Upper lobe of right lung (tissue), 1 donor: ENCODE measurements at places on chromosomes 7 and 10.
A peak's percentile ranks its signal among the peaks of the same experiment; 100 is the strongest.

DNA sequence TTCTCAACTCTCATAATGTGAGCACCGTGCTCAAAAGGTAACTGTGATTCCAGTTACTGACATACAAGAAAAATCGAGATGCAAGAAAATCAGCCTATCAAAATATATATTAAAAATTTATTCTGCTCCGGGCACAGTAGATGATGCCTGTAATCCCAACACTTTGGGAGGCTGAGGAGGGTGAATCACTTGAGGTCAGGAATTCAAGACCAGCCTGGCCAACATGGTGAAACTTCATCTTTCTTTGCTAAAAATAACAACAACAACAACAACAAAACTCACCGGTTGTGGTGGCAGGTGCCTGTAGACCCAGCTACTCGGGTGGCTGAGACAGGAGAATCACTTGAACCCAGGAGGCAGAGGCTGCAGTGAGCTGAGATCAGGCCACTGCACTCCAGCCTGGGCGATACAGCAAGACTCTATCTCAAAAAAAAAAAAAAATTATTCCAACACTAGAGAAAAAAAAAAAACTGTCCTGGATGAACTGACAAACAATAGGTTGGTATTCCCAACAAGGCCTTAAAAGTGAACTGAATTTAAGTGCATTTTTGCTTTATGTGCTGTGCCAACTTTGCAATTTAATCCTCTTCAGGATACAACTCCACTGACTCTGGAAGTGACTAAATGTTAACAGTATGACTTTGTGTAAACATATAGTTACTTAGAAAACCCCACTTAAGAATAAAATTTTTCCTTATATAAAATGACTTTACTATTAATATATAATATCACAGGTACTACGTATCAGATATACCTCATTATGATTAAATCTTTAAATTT lies 51.1 kb downstream of the JMJD1C start:
- DNase-seq = no peak

GRCh38 chr10:101043363-101043707 lies 12.3 kb downstream of the SFXN3 start:
- DNase-seq = no peak

- no peak for DNase-seq
Observed at GRCh38 chr7:149442924-149443323, 17.9 kb downstream of the ZNF777 start.

DNA sequence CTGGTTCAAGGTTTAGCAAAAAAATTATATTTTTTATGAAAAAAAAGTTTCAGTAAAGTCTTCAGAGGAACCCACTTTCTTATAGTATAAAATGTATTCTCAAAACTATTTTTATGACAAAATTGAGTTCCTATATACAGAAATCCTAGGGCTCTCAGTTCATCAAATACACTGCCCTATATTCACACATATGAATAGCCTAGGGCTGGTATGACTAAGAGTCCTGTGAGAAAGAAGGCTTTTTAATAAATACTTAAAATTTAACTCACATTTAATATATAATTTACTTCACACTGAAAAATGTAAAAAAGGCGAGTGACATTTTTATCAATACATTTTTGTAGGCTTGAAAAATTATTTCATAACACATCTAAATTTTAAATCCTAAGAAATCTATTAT lies 16.6 kb downstream of the CHCHD3 start:
- no peak for DNase-seq

GRCh38 chr7:26916336-26916735 lies 51.9 kb upstream of the SKAP2 start:
- DNase-seq = no peak

DNA sequence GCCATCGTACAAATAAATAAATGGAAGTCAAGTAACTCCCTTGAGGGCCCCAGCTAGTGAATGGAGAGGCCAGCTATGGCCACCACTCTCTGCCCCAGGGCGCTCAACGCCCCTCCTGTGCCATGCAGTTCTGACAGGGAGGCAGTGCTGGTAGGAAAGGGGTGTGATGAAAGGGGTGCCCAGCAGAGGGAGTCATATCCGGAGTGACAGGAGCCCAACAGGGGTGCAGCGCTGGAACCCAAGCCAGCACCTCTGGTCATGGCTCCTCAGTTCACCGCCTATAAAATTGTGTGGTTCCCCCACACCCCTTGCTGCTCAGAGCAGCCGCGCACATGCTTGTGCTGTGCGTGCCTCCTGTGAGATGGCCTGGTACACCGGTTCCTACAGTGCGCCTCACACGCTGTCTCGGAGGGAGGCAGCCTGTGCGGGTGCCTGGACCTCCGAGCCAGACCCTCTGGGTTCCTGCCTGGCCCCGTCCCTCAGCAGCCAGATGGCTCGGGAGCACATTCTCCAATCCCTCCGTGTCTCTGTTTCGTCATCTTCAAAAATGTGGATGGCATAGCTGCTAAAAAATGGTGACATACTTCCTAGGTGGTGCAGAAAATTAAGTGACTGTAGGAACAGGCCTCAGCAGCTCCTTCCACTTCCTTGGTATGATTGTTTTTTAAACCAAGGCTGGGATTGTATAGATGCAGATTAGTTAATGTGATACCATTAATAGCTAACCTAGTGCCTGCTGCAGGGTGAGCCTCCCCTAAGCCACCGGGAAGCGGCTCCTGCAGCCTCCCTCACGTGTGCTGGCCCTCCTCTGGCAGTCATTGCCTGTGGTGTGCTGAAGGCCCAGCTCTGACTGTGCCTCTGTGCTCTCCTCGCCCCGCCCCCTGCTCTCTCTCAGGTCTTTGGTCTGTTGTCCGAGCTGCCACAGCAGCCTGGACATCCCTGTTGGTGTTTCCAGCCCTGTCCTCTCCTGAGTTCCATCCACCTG lies 125.8 kb downstream of the EGFR start:
- DNase-seq = no peak

DNA sequence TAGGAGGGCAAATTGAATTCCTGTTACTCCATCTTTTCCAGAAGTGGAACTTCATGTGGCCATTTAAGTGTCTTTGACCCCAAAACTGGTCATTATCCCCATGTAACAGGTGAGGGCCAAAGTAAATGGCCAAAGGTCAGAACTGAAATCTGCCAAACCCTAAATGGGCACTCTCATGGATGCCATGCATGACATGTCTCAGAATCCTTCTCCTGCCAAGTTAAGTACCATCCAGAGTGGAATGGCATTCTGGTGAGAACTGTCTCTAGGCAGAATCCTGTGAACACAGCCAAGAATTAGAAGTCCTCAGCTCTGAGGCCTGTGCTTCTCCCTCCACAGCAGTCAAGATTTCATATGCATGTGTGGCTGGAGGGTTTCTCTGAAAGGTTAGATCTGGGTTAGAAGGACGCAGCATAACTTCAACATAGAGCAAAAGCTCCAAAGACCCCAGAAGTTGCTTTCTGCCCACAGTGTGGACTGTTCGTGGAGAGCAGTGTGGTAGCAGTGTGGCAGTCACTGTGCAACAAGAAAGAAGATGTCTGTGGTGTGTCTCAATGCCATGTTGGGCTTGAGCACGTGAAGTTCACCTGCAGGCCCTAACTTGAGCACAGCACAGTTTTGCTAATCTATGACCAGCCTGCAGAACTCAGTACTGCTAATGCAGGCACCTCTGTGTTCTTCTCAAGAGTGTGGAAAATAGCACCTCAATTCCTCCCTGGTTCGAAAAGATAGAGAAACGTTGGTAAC lies 121.3 kb downstream of the ADCY1 start:
- DNase-seq = no peak

DNA sequence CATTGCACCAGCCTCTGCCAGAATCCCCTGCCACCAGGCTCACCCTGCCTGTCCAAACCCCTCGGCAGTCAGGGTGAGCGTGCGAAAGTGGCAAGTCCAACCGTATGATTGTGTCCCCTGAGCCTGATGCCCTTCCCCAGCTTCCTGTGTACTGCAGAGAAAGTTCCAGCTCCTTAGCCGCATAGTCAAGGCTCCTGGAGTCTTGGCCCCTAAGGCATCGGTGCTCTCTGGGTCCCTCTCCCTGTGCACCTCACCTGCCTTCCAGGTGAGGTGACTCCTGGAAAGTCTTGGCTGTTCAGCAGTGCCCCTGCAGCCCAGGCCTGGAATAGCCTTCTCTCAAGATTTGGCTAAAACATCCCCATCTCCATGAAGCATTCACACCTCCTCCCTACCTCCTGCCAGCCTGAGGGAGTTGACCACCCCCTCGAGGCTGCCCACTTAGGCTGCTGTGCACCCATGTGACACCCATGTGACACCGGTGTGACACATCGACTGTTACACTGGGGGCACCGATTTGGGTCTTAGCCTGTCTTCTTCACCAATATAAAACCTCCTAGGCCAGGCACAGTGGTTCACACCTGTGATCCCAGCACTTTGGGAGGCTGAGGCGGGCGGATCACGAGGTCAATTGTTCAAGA lies 56.1 kb upstream of the ELN start:
- peak; percentile 51 for DNase-seq

DNA sequence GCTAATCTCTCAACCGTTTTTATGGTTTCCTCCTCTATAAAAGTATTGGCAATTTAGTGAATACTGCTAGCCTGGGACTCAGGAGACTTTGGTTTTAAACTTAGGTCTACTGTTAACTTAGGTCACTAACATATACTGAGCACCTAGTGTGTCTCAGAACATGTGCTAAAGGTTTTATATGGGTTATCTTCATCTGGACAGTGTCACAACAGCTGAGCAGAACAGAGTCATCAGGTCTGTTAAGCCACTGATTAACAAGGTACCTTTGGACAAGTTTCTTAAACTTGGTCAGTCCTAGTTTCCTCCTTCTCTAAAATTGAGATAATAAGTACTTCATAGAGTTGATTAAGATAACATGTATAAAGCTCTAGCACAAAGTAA lies 30.6 kb downstream of the NET1 start:
- DNase-seq = no peak

DNA sequence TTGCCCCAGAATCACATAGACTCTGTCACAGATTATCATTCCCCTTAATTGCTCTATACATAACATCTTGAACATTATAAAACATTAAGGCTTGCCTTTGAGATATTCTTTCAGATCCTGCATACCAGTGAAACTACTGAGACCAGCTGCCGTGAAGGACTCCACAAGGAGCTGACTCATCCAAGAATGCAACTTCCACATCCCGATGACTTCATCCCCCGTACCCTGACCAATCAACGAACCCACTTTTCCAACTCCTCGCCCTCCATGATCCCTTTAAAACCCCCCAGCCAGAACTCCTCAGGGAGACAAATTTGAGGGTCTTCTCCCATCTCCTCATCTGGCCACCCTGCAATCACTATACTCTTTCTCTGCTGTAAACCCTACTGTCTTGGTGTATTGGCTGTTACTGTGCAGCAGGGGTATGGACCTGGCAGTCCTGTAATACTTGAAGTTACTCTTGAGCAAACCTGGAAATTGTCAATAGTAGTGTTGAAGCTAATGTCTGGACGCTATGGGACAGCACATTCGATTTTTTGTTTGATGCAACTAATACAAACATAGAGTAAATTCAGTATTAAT lies 49.8 kb downstream of the HTR5A start:
- DNase-seq = no peak

DNA sequence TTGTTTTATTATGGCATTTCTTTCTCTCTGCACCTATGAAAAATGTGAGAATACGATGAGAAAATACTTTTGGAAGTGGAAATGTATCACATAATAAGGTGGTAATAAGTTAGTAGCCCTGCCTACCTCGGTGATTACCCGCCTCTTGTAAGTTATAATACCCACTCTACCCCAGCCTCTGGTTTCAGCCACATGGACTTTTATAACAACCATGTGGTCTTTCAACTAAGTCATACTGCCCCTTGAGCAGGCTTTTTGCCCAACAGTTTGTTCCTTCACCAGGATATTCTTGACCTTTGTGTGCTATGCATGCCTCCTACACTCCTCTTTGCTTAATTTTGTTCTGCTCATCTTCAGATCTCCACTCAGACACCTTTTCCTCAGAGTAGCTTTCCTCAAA lies 470.6 kb upstream of the ZWINT start:
- DNase-seq = no peak

GRCh38 chr7:139560678-139561077 lies 37.2 kb downstream of the CLEC2L start:
- peak; percentile 52 for DNase-seq

DNA sequence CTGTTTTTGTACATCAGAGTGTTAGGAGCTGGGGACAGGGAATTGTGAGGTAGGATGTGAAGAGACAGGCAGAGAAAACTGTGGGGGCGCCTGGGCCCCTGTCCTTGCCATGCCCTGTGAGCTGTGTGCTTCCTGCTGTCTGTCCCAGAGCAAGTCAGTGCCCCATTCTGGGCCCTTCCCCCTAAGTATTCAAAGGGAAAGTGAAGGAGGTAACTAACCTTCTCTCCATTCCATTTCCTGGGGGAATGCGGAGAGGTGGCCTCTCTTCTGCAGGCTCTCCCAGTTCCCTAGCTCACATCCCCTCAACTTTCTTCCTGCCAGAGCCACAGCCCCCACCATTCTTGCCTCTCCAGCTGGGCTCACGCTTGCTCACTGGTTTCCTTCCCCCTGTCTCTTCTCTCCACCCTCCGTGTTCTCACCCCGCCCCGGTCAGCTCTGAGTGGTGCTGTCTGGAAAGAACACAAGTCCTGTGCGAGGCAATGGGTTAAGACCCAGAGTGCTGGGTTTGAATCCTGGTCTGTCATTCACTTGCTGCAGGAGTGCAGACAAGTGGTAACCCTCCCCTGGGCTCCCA lies 9.7 kb upstream of the VSIR start:
- DNase-seq = no peak

DNA sequence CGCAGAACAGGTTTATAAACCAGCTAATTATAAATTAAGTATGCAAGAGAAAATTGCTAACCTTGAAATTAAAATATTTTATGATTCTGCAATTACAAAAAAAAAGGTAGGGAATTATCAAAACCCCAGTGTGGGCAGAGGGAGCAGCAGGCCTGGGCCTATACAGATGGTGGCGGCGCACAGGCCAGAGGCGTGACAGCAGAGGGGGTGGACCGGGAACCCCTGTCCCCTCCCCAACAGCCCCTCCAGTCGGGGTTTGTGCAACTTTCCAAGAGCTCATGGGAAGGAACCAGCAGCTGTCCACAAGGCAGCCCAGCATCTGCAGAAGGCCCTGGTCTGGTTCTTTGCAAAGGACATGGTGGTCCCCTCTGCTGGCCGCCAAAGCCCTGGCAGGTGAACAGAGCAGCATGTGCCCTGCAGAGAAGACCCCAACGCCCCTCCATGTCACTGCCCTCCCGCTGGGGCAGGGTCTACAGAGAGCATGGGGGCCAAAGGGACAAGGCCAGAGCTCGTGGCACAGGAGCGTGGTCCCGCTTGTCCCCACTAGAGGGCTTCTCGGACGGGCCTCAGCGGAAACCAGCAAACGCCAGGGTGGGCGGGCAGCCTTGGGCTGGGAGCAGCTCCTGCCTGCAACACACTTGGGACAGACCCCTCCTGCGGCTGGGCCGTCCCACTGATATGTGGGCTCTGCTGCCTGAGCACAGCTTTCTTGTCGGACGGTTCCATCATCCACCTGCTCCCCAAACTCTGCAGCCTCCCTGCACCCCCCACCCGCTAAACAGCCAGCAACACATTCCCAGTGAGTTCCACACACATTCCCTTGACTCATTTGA lies 75.1 kb downstream of the EBF3 start:
- DNase-seq = no peak

DNA sequence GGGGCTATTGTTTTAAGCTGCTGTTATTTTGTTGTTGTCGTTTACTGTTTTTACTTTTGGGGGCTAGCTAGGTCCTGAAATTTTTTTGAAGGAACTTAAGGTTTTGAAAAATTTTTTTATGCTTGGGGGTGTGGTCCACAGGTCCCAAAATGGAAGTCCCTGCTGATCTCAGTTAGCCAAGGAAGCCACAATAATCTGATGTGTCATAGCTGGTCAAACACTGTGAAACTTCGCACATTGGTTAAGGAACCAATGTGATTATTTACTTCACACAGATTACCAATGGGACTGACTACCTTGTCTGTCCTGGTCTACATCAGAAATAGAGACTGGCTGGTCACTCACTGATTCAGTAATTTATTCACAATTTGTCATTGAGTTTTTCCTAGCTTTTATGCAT lies 29.5 kb upstream of the HYCC1 start:
- no peak for DNase-seq
